ENCODE measurements at places on chromosomes 2 and 18. TPM values are rescaled to one million over a fixed set of nuclear protein-coding genes. Genes with fewer than 3 reads are reported as not detected.

The C2orf80 gene
- not detected for total RNA-seq

The PLCD4 gene
- 2.5 TPM for total RNA-seq

DNA sequence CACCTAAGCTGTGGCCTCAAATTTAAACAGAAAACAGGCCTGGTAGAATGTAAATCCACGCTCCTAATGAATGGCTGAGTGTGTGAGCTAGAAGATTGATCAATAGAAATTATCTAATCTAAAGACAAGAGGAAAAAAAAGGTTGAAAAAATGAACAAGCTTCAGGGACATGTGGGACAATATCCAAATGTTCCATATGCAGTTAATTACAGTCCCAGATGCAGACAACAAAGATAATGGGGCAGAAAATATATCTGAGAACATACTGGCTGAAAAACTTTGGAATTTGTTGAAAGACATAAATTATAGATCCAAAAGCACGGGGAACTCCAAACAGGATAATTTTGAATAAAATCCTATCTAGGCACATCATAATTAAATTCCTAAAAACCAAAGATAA lies 186.7 kb upstream of the SIX2 start:
- DNase-seq, result no peak

DNA sequence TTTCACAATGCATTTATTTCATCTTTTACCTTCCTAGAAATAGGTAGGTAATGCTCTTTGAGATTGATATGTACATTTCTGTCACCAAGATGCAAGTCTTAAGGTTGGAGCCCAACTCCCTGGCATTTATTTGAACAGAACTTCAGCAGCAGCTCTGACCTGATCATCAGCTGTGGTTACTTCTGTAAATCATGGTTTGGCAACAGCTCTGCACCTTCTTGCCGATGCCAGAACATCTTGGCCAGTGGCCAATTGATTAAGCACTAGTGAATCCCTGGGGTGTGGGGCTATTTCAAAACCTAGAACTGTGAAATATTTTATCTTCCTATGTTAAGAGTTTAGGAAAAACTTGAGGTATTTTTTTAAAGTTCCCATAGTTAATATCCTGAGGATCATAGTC lies 124.8 kb upstream of the NYAP2 start:
- no peak for DNase-seq

DNA sequence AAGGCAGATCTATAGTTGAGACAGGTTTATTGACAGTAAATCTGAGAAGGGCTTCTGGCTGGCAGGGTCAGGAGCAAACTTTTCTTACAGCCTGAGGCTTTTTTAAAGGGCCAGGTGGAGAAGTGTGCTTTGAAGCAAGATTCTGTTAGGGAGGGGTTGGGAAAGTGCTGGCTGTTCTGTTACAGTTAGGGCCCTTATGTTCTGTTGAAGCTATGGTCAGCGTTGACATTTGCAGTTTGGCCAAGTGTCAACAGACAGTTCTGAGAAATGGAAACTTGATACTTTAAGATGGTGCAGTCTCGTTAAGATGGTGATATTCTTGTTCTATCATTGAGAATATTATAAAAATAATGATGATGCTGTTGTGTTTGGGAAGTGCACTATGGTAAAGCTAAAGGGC lies 154.2 kb downstream of the RDH14 start:
- no peak for DNase-seq

DNA sequence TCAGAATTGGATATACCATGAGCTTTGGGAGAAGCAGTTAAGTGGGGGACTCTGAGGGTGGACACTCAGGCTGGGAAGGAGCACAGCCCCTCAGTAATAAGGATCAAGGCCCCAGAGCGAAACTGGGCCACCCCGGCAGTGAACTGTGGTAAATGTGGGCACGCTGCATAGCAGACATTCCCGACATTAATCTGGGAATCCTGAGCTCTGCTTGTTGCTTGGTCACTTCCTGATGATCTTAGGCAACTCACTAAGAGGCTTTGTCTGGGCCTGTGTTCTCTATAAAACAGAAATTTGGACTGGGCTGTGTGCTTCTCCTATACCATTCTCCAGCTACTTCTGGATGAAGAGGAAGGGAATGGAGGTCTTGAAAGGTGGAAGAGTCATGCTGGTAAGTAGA lies 4.8 kb downstream of the TGFBRAP1 start:
- peak; percentile 89 for DNase-seq

DNA sequence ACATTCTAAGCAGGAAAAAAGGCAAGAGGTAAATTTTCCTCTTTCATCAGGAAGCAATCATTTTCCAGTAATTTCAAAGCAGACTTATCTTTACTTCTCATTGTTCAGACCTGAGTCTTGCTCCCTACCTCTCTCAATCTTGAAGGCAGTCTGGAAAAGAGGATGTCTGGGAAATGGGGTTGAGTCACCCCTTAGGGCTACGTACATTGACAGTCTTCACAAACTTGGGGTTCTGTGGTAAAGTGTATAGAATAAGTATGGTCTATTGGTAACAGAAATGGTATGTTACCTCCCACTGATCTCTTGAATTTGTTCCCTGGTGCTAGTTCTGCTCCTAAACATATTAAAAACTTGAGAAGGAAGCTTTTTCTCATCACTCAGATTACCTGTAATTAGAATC lies 361.3 kb downstream of the SS18 start:
- no peak for DNase-seq

DNA sequence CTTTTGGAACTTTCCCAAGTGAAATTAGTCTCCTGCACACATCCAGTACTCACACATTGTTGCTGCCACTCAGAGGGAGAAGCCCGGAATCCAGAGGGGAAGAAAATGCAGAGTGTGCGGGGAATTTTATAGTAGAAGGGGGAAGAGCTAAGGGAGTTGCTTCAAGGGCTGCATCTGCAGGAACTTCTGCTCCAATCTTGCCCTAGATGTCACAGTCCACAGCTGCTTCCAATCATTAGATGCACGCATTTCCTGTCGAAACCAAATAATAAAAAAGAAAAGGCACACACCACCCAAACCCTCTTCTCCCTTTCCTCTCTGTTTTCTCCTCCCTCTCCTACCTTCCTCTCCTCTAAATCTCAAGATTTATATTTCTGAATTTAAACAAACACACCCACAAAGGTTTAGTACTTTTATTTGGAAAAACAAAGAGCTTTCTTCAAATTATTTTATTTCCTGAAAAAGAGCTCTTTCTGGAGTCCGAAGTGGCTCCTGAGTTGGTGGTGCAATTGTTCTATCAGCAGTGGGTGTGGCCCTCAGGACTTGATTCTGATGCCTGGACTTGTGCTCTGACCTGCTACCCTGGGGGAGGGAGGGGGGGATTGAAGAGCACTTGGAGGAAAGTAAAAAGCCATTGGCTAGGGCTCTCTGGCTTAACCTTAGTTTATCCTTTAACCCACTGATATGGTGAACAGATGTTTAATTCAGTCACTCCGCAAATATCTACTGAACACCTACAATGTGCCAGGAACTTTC lies 72.0 kb downstream of the KCNE4 start:
- no peak for DNase-seq

- peak; percentile 95 for DNase-seq
Measured at GRCh38 chr2:47072018-47072691, 83.0 kb downstream of the STPG4 start.

DNA sequence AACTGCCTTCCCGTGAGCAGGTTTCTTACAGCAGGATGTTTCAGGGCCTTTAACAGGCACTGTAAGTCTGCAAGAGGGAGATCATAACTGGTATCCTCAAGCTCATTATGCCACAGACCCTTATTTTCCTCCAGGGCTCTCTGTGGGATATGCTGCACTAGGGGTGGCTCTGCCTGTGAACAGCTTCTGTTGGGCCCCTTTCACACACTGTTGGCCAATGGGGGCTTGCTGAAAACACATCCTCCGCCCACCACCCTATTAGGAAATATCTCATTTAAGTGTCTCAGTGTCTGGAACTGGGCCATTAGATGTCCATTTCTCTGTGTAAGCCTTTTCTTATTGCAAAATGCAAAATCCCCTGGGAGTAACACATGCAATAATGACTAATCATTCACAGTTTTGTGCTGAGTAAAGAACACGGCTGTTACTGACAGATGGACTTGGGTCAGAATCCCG lies 414.3 kb upstream of the HS6ST1 start:
- DNase-seq, result peak; percentile 86

GRCh38 chr2:145085612-145086011 lies 565.7 kb upstream of the ZEB2 start:
- no peak for DNase-seq

DNA sequence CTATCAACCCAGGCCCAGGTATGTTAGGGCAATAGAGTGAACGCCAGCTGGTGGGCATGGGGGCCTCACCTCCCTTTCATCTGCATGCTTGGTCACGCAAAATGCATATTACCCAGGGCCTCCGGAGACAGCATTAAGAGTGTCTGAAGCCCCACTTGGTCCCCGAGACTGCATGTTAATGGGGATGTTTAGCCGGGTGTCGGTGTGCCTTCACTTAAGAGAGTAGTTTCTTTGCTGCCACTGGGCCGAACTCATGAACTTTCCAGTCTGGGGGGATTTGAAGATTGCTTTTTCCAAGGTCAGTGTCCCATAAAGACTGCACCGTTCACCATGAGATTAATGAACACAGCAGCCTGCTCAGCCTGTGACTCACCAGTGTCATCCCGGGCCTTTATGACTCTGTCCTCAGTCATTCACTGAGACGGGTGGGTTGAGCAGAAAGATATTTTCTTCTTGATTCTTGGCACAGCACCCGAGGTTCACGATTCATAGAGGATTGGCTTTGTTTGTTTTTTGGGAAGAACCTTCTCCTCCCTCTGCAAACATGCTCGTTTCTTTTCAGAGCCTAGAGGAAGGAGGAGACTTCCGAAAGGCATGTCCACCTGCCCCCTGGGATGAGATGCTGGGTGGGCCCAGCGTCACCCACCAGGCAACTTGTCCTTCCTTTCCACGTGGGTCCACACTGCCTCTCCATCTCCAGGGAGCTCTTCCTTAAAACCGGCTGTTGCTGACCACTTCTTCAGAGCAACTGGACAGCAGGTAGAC lies 199.1 kb downstream of the GLI2 start:
- peak; percentile 97 for DNase-seq

DNA sequence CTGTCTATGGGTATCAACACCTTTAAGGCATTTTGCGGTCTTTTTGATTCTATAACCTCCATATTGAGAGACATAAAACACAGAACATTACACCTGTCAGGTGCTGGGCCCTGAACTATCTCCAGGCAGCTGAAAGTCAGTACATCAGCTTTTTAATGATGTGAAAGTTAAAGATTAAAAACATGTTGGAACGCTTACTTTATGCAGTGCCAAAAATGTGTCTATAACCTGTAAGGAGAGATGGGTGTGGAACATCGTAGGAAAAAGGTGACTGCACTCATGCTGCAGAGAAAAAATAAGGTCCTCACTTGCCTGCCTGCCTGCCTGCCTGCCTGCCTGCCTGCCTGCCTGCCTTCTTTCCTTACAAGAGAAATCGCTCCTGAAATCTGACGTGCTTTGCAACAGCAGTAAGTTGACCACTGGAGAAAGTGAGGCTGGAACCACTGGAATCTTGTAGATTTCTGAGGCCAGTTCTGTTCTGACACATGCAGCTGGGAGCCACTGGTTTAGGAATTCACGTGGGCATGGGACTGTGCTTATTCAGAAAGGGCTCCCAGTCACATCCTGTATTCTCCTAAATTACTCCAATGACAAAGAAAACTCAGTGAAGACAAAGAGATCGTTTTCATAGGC lies 34.1 kb downstream of the BCL11A start:
- DNase-seq, result no peak

- DNase-seq, result no peak
Measured at GRCh38 chr2:126913329-126913728, 14.6 kb downstream of the TEX51 start.

DNA sequence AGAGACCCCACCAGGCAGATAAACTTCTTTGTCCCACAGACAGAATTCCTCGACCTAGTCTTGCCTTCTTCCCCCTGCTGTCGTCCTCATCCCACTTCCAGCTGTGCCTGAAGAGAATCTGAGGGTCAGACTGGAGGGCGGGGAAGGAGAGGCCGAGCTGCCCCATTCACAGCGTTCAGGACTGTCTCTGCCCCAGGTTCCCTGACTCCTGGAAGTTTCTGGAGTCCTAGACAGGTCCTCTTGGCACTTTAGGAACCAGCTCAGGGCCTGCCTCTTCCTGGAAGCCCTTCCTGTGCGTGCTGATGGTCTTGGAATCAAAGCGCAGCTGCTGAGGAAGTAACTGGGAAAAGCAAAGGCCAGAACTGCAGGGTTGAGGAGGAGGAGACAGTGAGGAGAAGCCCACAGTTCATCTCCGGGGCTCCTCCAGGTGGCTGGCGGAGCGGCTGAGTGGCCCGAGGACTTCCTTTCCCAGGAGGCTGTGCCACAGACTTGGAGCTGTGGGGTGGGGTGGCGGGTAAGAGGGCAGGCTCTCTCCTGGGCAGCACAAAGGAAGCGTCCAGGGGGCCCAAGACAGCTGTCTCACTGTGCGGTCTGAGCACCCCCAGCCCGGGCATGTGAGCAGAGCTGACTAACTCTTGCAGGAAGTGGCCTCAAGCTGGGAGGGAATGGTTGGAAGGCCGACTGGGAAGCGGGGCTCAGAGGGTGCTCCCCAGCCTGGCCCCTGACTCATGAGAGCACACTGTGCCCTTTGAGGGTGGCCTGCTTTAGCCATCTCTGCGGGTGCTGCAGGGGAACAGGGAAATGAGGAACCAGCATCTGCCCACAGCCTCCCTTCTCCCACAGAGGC lies 39.5 kb downstream of the SDC1 start:
- DNase-seq, result peak; percentile 89

DNA sequence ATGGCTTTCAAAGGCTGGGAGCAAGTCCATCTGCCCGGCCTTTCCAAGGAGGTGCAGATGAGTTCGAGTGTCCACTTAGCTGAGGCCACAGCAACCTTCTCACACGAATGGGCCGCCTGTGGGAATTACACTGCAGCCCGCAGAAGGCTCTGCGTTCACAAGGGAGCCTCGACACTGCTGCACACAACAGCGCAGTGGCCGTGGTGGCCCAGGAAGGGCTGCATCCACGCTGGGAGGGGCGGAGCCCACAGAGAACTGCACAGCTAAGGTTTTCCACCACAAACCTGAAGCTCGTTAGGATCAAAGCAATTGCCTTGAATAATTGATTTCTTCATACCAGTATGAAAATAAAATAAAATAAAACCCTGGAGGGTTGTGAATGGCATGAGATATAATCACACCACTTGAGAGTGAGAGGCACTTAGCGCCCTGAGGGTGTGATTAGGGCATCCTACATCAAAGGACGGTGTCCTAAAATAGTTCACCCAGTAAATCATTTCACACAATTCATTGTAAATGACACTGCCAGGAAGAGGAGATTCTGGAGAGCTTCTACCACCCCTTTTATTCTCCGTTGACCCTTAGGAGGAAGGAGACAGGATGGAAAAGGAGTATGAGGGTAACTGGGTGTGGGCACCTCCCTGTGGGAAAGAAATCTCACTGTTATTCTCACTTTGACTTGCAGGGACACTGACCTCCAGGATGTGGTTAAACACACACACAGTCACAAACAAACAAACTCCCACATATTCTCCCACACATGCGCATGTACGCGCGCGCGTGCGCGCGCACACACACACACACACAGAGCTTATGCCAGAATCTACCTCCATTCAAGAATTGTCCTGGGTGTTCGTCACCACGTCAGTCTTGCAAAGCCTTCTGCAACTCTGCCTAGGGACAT lies 256.6 kb upstream of the ID2 start:
- DNase-seq, result no peak

DNA sequence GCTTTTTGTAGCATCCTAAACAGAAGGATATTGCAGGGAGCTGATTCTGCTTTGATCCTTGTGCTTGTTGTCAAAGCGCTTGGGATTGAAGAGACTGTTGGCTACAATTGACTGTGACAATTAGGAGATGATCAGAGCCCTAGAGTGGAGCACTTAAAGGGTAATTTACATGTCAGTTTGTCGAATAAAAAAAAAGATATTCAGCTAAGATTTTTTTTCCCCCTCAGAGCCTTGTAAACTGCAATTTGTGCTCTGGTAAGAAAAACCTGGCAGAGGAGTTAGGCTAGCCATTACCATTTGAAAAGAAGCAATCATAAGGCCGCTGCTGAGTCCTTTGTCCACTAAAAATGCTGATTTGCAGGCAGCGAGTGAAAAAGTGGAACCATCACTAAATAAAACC lies 47.8 kb upstream of the ZEB2 start:
- no peak for DNase-seq
